ENCODE measurements at places on chromosomes 4 and X. TPM values are rescaled to one million over a fixed set of nuclear protein-coding genes. Genes with fewer than 3 reads are reported as not detected.

Gene ALB
- not detected for total RNA-seq

DNA sequence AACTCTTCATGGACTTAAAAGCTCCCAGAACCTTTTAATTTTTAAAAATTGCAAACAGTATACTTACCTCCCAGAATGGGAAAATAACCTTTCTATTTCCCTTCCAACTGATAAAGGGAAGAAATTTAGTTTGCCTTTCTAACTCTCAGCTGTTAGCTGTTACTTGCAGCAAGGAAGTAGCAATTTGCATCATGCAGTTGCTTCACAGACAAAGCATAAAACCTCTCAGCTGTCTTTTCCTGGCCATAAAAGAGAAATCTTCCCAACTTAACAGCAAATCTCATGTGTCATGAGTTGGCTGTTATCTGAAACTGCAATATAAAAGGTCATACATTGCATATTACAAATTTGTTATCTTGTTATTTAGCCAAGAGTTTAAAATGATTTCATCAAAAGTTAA lies 18.4 kb downstream of the C4orf17 start:
- H3K27me3 ChIP-seq = no peaks in the 10 kb centered on the region
- H3K4me3 ChIP-seq = no peak overlapping the region
- no peaks in the 10 kb centered on the region for H3K4me1 ChIP-seq
- no peak overlapping the region for H3K27ac ChIP-seq
- no peak for DNase-seq
- H3K36me3 ChIP-seq = no peaks in the 10 kb centered on the region

- H3K36me3 ChIP-seq = no peaks in the 10 kb centered on the region
- no peak overlapping the region for H3K4me3 ChIP-seq
- no peaks in the 10 kb centered on the region for H3K4me1 ChIP-seq
- DNase-seq = no peak
These were observed 1352.1 kb upstream of the DIAPH2 start for GRCh38 chrX:95332530-95332929.

Gene LAGE3
- 21.0 TPM for total RNA-seq

GRCh38 chrX:15059474-15059873 lies 186.3 kb downstream of the MOSPD2 start:
- H3K4me3 ChIP-seq = no peak overlapping the region
- no peaks in the 10 kb centered on the region for H3K27me3 ChIP-seq
- no peak overlapping the region for H3K27ac ChIP-seq
- H3K36me3 ChIP-seq = no peaks in the 10 kb centered on the region
- DNase-seq = no peak

DNA sequence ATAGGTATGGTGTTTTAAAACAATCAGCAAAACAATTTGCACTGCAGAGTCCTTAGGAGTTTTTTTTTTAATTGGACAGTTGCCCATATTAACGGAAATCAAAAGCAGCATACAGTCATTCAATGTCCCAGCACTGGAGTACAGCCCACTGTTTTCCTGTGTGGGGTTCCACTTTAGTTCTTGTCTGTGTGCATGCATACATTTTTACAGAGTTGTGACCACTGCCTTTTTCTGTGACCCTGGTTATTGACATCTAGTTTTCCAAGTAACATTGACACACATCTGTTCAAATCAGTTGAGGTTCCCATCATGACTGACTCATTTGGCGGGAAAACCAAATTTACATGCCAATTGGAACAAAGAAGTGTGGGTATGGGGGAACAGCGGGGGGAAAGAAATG lies 83.3 kb downstream of the HPRT1 start:
- H3K27ac ChIP-seq = 0 out of 2 replicates have a peak overlapping the region, but pooled peaks have one; percentile 7
- H3K4me1 ChIP-seq = peaks cover 26% of the 10 kb centered on the region

- H3K27ac ChIP-seq = no peak overlapping the region
- H3K27me3 ChIP-seq = no peaks in the 10 kb centered on the region
- no peaks in the 10 kb centered on the region for H3K4me1 ChIP-seq
- no peak overlapping the region for H3K4me3 ChIP-seq
These were observed 78.9 kb downstream of the IRF2 start for GRCh38 chr4:184395451-184395917.

DNA sequence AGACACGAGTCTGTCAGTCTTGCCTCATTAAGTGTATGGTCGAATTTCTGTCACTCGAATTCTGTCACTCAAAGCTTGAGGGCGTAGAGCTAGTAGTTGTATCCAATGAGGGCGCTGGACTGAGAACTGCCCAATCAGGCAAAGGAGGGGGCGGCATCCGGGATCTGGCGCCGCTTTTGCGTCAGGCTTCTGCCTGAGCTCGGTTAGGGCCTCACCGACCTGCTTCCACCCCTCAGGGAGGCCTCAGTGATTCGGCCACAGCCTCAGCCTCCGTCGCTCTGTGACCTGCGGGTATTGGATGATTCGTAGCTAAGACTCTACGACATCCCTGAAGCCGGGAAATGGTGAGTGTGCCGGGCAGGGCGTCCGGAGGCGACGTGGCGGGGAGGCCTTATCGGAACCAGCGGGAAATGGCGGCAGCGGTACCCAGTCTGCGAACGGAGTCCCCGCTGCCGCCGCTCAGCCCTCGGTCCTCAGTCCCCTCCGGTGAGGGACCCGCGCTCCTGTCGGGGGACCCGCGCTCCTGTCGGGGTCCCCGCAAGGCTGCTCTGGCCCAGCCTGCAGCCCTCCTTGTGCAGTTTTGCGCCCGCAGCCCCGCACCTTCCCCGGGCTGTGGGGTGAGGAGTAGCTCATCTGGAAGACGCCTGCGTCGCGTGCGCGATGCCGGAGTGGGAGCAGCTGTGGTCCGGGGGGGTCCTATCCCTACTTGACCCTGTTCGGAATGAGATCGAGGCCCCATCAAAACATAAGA lies 88.3 kb downstream of the ZNF718 start:
- H3K4me3 ChIP-seq = peak overlapping the region; percentile 61
- peak; percentile 61 for DNase-seq
- no peaks in the 10 kb centered on the region for H3K36me3 ChIP-seq
- no peaks in the 10 kb centered on the region for H3K27me3 ChIP-seq
- no peaks in the 10 kb centered on the region for H3K4me1 ChIP-seq

DNA sequence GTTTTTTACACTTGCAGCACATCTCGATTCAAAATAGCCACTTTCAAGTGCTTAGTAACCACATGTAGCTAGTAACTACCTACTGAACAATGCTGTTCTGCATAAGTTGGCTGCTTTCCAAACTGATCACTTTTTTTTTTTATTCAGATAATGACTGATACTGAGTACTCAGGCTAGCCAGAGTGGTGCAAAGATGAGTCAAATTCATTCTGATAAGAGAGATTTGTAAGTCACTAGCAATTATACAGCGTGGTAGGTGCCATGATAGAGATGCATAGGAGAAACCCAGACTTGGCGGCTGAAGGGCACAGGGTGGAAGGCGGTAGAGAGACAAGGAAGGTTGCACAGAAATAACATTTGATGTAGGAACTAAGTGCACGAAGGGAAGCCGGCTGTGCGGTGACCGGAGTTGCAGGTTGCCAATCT lies 357 bp upstream of the IGBP1 start:
- peak overlapping the region; percentile 75 for H3K4me3 ChIP-seq
- no peak for DNase-seq
- peaks cover 5% of the 10 kb centered on the region for H3K4me1 ChIP-seq
- H3K27me3 ChIP-seq = no peaks in the 10 kb centered on the region
- peaks cover 11% of the 10 kb centered on the region for H3K36me3 ChIP-seq
- H3K27ac ChIP-seq = no peak overlapping the region

Gene PCDH18
- total RNA-seq = 14.6 TPM

DNA sequence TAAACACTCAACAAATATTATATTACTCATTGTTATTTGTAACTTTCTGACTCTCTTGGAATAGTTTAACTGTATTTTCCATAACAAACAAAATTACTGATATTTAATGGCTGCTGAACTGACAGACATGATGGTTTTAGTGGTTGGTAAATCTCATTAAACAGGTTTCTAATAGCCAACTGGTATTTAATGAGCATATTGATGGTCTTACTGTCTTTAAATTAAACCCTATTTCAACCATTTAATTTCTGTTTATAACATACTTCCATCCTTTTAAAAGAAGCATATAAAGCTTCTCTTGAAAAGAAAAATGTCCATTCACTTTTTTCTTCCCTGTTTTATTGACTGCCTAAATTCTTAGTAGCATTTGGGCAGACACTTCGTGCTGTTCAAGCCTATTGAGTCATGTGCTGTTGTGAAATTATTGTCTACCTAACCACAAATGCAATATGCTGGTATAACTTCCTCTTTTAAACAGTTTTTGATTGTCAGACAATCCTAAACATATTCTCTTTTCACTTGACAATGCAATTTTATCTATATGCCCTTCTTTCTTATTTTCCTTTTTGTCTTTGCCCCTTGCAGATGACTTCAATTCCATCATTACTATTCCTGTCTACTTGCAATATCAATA lies 163.9 kb upstream of the SLC7A11 start:
- H3K27me3 ChIP-seq = no peaks in the 10 kb centered on the region
- H3K4me1 ChIP-seq = peaks cover 13% of the 10 kb centered on the region
- no peaks in the 10 kb centered on the region for H3K36me3 ChIP-seq
- no peak overlapping the region for H3K27ac ChIP-seq
- no peak overlapping the region for H3K4me3 ChIP-seq
- no peak for DNase-seq

DNA sequence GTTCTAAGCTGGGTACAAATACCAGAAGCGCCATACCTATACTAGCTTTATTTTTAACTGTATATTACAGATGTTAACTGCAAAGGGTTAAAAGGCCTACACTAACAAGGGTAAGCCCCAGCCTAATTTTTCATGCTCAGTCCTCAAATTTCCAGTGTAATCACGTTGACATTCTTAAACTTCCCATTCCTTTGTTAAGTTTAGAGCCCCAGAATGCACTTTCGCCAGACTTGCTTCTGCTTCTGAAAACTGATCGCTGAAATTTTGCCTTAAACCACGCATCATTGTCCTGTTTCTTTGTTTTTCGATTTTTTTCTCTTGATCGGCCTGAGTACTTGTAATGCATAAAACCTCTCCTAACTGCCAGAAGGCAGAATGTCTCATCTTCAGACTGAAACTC lies 2141.9 kb upstream of the AGA start:
- H3K27me3 ChIP-seq = no peaks in the 10 kb centered on the region
- H3K36me3 ChIP-seq = no peaks in the 10 kb centered on the region
- DNase-seq = no peak
- no peak overlapping the region for H3K4me3 ChIP-seq
- H3K4me1 ChIP-seq = no peaks in the 10 kb centered on the region

DNA sequence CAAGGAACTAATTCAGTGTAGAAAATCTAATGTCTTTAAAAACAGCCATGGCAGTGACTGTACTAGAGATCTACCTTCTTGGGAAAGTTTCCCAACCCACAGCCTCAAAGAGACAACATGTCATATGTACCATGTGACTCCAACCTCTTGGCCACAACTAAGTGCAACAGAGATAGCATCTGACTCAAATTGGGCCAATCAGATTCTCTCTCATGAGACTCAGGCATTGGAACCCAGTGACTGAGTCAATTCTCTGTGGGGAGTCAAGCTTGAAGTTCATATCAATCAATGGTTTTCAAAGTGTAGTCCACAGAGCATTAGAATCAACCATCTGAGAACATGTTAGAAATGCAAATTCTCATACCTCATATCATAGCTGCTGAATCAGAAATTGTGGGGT lies 123.3 kb downstream of the MBNL3 start:
- H3K27ac ChIP-seq = no peak overlapping the region
- no peaks in the 10 kb centered on the region for H3K36me3 ChIP-seq
- H3K27me3 ChIP-seq = no peaks in the 10 kb centered on the region
- H3K4me3 ChIP-seq = no peak overlapping the region

Gene AKAP4
- not detected for total RNA-seq

Gene BDH2
- total RNA-seq = 109 TPM

Gene CISD2
- total RNA-seq = 55.1 TPM

- H3K27me3 ChIP-seq = no peaks in the 10 kb centered on the region
- peak overlapping the region; percentile 46 for H3K4me3 ChIP-seq
- H3K4me1 ChIP-seq = peaks cover 34% of the 10 kb centered on the region
- DNase-seq = no peak
- no peaks in the 10 kb centered on the region for H3K36me3 ChIP-seq
These were observed 792 bp downstream of the ADRA2C start for GRCh38 chr4:3766785-3767569.

- H3K36me3 ChIP-seq = no peaks in the 10 kb centered on the region
- DNase-seq = no peak
- H3K4me3 ChIP-seq = no peak overlapping the region
- H3K4me1 ChIP-seq = no peaks in the 10 kb centered on the region
- no peaks in the 10 kb centered on the region for H3K27me3 ChIP-seq
These were observed 449.8 kb upstream of the SMIM31 start for GRCh38 chr4:164304101-164304639.

Gene GPM6B
- total RNA-seq = 89.5 TPM

GRCh38 chr4:33518856-33519255 lies 2725.5 kb downstream of the ARAP2 start:
- H3K36me3 ChIP-seq = no peaks in the 10 kb centered on the region
- no peak for DNase-seq
- no peaks in the 10 kb centered on the region for H3K27me3 ChIP-seq
- H3K27ac ChIP-seq = no peak overlapping the region
- H3K4me3 ChIP-seq = no peak overlapping the region
- H3K4me1 ChIP-seq = no peaks in the 10 kb centered on the region

DNA sequence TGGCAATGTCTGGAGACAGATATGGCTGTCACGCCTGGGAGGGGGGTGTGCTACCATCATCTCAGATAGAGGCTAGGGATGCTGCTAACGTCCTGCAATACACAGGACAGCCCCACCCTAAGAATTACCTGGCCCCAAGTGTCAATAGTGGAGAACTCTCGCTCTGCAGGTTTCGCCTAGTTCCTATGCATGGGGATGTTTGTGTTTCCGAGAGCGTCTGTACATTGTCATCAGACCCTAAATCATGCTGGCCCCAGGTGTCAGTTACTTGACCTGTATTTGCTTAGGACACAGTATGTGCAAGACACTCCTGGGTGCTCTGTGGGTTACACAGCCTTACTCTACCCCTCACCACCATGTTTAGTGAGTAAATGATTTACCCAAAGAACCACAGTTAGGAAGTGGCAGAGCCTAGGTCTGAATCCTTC lies 90.8 kb downstream of the AFF1 start:
- DNase-seq = no peak
- H3K36me3 ChIP-seq = no peaks in the 10 kb centered on the region
- H3K27me3 ChIP-seq = no peaks in the 10 kb centered on the region
- peaks cover 5% of the 10 kb centered on the region for H3K4me1 ChIP-seq
- no peak overlapping the region for H3K27ac ChIP-seq

- no peak overlapping the region for H3K27ac ChIP-seq
These were observed 34.3 kb upstream of the BANK1 start for GRCh38 chr4:101756181-101756580.

DNA sequence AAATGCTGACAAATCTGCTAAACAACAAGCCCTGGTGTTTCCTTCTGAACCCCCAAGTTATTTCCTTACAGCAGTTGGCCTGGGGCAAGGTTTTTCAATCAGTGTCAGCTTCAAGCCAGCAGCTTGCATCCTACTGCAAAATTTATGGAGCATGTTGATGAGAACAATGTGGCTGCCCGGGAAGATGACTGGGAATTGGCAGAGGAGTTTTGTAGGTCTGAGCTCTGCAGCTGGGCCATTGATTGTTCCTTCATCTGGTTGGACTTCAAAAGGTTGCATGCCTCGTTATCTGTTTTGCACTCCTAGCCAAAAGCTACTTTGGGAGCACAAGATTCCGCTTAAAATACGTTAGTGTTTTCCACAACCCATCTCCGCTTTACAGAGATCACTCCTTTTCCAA lies 1030.3 kb upstream of the LCORL start:
- H3K4me1 ChIP-seq = no peaks in the 10 kb centered on the region
- no peak for DNase-seq
- no peak overlapping the region for H3K27ac ChIP-seq
- no peak overlapping the region for H3K4me3 ChIP-seq
- no peaks in the 10 kb centered on the region for H3K27me3 ChIP-seq
- H3K36me3 ChIP-seq = no peaks in the 10 kb centered on the region

Measured in SJCRH30 (cell line).